ENCODE measurements at places on chromosomes 12 and 14.

DNA sequence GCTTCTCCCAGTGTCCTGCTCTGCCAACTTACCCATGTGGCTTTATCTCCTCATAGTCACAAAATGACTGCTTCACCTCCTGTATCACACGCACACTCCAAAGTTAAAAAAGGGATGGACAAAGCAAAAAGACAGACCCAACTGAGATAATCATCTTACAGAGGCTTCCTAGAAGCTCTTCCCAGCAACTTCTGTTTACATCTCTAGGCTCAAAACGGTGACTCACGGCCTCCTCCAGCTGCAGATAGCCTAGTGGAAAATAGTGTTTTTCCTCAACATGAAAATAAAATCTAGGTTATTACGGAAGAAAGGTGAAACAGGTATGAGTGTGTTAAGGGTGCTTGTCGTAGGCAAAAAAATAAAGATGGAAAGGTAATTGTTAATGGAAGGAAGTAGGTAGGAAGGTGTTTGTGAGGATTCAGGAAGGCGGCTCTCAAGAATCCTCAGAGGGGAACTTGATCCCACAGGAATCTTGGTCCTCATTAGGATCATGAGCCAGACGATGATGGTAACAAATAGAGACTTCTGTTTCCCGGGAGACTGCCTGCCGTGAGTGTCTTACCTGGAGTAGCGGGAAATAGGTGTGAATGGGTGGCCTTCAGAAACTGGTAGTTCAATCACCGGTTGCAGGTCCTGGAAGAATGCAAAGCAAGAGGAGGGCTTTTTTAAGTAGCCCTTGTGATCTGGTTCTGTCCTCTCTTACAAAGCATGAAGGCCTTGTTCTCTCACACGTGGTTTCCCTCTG lies 487.5 kb upstream of the TMEM132C start:
- DNase-seq, result peak; percentile 30

DNA sequence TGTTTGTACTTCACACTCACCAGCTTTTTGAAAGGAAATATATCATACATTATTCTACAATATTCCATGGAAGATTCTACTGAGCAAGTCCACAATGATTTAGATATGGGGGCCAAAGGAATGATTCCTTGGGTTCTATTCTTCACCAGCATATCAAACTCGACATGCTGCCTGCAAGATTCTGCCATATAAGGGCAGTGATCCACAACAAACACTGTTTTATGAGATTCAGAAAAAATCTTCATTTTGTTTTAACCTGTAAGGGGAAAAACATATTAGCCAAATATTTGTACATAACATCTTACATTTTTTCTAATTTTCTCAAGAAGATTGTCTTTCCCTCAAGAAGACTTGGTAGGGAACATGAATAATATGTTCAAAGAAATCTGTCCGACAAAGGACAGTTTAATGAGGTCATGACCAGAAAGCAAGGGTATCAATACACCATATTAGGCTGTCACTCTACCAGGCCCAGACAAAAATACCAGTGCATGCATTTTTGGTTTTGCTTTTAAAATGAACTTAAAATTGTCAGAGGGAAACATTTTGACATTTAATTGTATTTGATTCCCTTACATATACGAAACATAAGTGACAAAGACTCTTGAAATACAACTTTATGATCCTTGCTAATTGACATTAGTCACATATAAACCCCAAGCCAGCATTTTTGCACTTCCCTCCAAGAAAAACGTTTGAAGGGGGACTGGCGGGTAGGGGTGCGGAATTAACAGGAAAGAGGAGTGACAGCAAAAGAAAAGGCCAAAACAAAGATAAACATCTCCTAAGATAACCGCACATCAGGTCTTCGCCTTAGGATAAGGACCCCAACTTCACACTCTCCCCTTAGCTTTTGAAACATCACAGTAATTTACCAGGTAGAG lies 980 bp downstream of the INTS13 start:
- DNase-seq, result no peak

DNA sequence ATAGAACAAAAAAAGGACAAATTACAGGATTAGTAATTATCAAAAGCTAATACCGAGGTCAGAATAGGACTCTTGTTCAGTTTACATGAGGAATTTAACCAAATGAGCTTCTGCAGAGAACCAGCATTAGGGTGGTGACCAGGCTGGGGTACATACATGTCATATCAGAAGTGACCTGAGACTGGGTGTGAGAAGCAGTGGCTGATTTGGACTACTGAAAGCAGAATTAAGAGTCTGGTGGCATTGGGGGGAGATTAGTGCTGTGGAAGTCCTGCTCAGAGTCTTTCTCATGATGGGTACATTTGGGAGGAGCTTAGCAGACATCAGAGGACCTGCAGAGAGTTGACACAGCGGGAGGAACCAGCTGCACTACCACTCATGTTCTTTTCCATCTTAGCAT lies 21.7 kb downstream of the TRAF3 start:
- no peak for DNase-seq

DNA sequence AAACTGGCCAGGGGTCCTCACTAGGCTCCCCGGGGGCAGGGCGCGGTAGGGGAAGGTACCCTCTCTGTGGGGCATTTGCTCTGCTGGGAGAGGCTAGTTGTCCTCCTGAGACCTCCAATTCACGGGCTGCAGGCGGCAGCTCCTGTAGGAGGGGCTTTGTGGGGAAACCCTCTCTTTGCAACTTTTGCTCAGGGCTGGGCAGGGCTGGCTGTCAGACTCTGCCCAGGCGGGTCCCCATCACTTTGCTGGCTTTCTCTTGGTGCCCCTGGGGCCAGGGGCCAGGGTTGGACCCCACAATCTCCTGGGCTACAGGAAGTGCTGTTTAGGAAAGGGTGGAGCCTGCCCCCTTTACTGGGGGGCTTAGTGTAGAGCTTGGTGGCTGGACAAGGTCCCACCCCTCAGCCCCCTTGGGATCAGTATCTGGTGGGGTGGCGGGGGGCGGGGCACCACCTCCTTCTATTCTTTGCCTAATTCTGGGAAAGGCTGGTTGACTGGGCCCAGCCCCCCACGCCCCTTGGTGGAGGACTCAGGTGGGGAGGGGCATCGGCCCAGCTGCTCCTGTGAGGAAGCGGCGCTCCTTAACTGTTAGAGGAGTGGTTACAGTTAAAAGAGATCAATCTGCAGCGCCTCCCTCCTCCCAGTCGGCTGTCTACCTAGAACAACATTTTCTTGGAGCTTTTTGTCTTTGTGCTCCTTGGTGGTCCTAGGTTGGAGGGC lies 918.7 kb downstream of the AACS start:
- no peak for DNase-seq

DNA sequence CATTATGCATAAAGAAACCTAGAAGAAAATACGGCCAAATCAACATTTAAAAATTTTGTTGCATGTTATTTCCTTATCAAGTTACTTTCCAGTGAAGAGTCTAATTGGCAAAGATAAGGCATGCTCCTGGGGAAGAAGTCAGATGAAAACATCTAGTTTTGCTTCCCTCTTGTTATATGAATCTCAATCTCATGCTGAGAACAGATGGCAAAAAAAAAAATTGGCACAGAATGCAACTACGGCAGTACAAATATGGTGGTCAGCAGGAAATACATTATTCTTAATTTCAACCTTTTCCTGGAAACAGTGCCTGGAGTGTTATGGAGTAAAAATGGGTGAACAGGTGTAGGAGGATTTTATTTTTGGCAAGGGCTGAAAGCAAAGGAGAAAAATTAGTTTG lies 32.8 kb downstream of the HECTD4 start:
- no peak for DNase-seq

DNA sequence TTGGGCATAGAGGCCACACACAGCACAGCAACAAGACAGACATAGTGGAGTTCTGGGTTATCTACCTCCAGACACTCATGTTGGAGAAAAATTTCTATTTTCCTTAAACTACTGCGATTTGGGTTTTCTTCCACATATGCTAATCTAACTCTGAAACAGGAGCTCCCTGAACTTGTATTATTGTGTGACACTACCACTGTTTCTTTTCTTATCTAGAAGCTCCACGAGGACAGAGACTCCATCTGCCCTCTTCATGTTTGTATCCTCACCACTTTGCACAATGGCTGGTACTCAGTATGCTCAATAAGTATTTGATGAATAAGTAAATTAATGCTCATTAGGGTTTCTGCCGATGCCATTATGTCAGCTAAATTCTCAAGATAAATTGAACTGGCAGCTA lies 218.6 kb downstream of the PAX9 start:
- DNase-seq, result no peak

DNA sequence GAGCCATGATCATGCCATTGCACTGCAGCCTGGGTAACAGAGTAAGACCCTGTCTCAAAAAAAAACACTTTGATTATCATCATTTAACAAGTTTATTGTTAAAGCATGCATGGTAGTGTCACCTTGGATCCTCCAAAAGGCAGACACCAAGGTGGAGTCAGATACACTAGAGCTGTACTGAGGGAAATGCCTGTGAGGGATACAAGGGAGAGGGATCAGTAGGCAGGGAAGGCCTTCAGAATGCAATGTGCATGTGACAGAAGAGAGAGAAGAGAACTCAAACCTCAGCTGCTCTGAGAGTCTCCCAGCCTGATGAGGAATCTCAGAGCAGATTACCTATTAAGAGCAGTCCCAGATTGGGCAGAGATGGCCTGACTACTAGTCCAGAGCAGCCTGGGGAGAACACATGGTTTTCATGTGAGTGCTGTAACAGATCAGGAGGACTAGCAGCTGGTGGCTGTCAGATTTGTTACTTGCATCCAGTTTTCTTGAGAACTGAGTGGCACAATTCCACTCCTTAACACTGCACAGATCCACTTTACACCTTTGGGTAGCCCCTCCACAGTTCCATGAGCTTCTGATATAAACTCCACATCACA lies 38.0 kb upstream of the A2ML1 start:
- no peak for DNase-seq

DNA sequence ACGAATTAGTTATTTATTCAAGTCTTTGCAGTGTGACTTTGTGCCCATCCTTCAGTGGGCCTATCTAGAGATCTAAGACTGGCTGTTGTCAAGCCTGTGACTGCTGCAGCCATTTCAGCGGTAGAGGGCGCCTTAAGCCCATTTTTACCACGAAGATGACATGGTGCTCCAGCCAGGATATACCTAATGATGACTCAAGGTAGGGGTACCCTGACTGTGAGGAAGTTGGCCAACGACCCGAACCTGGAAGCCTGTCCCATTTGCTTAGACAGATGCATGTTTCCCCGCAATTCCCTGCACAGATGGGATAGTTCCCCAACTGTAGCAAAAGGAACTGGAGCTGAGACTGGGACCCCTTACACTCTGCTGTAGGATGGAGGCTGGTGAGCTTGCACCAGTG lies 41.3 kb downstream of the RAB3IP start:
- peak; percentile 43 for DNase-seq

DNA sequence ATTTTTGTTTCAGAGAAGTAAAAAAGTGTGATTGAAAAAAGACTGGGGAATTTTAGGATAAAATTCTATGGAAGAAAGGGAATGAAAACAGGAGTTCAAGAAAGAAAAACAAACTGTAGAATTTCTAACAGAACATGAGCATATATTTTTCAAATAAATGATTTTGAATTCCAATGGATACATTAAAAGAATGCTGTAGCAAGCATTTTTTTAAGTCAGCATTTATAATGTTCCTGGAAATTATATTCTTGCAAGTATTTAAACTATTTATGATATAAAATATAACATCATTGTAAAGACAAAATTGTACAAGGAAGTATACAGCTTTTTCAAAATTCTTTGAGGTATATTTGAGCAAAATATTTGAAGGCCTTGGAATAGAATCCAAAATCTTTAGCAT lies 450.7 kb downstream of the AEBP2 start:
- DNase-seq, result no peak

DNA sequence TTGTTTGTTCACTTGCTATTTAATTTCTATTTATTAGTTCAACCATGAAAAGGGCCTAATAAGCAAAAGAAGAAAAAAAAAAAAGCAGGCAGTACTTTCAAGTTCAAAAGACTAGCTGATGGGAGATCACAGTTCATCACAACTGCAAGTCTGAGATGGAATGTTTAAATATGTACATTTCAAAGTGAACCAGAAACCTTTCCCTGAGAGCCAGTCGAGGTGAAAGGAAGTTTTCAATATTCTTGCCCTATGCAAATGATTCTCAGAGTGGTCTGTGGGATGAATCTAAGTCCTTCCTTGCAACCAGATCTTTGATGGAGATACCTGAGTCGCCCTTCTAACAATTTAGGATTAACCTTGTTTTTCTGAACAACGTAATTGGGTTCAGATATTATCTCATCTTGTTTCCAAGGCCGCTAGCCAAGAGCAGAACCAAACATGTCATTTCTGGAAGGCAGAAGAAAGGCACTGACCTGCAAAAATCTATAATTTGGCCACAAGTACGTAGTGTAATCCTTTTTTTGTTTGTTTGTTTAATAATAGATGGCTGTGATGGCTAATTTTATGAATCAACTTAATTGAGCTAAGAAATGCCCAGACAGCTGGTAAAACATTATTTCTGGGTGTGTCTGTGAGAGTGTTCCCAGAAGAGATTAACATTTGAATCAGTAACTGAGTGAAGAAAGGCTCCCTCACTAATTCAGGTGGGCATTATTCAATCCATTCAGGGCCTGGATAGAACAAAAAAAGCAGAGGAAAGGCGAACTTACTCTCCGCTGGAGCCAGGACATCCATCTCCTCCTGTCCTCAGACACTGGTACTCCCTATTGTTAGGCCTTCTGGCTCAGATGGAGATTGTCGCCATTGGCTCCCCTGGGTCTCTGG lies 171.1 kb upstream of the TMPO start:
- DNase-seq, result no peak

- peak; percentile 76 for DNase-seq
Observed at GRCh38 chr14:52313903-52314594, at the start of gene PTGER2. Gene PTGER2 (plus strand): TSS chr14:52314312. CDS start chr14:52314549, 237 bp downstream.

GRCh38 chr12:92035477-92035876 lies 110.2 kb downstream of the BTG1 start:
- no peak for DNase-seq

DNA sequence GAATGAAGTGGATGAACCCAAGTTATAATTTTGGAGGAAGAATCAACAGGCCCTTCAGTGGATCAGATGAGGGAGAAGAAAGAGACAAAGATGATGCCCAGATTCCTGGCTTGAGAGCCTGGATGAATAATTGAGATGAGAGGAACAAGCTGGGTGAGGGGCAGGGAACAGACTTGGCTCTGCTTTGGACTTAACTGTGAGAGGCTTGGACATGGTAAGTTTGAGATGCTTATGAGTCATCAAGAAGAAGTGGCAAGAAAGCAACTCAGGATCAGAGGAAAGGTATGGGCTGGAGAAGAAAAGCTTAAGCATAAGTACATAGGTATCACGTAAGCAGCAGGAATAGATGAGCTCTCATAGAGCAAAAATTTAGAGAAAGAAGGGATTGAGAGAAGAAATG lies 55.3 kb downstream of the FIGNL2 start:
- no peak for DNase-seq

DNA sequence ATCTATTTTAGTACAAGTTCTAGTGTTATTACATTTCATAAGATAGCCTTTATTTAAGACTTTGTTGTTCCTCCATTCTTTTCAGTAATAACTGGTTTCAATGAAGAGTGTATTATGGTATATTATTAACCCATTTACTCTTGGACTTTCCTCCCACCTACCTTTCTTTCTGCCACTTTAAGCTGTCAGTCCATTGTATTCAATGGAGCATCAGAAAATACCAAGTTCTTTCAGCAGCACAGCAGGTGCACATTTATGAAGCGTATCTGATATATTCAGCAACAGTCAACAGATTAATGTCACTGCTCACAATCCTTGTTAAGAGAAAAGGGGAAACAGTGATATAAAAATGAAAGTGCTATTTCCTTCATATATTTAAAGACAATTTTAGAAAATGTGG lies 660.9 kb downstream of the C12orf50 start:
- DNase-seq, result no peak

GRCh38 chr12:100311317-100311716 lies 44.3 kb downstream of the SCYL2 start:
- DNase-seq, result no peak
